ENCODE measurements at places on chromosomes 1 and 21.

DNA sequence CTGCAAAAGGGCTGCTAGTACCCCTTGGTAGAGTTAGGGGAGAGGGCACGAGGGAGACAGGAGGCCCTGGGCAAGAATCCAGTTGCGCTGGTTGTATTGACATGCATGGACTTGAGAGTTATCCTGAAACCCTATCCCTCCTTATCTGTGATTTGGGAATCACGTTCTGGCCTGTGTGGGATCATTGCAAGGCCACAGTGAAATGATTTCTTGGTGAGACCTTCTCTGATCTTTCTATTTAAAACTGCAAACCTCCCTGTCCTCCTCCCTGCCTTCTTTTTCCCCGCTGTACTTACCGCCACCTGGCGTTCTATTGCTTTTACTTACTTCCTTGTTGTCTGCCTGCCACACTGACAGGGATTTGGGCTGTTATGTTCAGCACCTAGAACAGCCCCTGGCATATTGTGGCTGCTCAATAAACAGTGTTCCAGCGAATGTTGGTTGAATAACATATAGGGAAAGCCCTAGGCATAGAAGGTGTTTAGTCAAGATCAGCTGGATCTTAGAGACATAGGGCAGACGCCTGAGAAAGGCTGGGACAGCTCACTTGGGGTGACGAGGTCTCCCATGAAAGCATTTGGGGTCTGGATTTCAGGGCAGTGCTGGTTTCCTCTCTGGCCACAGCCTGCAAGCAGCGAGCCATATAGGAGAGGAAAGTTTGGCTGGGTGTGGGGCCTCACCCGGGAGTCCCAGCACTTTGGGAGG lies 25.6 kb downstream of the ALPL start:
- DNase-seq, result peak; percentile 41

- DNase-seq, result no peak
Observed at GRCh38 chr1:44949286-44949685, 37.1 kb downstream of the EIF2B3 start.

GRCh38 chr1:182370532-182370931 lies 21.1 kb downstream of the GLUL start:
- DNase-seq, result no peak

GRCh38 chr1:111818081-111818480 lies 62.4 kb downstream of the DDX20 start:
- DNase-seq, result no peak

- DNase-seq, result no peak
Observed at GRCh38 chr1:199132006-199132405, 493.2 kb downstream of the PTPRC start.

DNA sequence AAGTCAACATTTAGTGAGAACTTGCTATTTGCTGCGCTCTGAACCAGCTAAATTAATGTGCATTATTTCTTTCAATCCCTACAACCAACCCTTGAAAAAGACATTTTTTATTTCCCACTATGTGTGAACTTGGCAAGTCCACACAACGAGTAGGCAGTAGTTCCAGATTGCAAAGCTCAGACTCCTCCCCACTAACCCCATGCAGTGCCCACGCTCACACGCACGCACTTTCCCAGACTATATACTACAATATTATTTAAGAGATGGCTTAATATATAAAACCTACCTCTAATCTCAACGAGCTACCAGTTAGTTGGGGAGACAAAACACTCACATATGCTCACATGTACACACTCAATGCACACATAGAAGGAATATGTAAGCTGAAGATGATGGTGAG lies 671.2 kb downstream of the LMO4 start:
- DNase-seq, result no peak

DNA sequence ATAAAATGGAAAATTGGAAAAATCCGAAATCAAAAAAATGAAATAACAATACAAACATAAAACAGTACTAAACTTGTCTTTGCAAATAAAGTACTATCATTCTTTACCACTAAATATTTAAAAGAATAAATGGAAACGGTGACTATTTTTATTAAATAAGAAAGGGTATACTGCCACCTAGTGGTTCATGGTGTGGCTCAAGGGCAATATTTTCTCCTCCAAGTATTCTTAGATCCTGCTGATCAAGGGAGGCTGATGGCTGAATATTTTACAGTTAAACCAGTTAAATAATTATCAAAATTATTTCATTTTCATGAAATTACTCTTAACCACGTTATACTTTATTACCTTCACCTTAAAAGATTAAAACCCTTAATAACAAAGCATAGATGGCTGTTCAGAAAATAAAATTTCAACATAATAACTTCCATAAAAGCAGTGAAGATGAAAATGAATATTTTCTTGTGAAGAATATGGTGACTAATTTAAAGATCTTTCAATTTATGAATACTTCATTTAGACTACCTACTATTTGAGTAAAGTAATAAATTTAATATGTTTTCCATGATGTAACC lies 1793.9 kb downstream of the NCAM2 start:
- peak; percentile 1 for DNase-seq

DNA sequence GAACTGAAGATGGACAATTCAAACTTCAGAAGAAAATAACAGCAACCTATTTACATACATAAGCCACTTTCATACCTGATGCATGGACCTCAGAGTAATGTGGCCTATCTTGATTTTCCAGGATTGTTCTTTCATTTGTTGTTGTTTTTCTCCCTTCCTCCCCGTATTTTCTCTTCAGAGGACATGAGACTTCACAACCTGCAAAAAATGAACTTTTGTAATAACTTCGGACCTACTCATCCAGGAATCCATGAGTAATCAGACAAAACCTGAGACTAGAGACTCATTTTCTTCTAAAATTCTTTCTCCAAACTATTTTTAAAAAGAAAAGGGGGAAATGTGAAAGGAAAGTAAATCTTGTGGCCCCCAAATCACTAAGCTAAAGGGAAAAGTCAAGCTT lies 17.6 kb upstream of the PLA2G5 start:
- no peak for DNase-seq

DNA sequence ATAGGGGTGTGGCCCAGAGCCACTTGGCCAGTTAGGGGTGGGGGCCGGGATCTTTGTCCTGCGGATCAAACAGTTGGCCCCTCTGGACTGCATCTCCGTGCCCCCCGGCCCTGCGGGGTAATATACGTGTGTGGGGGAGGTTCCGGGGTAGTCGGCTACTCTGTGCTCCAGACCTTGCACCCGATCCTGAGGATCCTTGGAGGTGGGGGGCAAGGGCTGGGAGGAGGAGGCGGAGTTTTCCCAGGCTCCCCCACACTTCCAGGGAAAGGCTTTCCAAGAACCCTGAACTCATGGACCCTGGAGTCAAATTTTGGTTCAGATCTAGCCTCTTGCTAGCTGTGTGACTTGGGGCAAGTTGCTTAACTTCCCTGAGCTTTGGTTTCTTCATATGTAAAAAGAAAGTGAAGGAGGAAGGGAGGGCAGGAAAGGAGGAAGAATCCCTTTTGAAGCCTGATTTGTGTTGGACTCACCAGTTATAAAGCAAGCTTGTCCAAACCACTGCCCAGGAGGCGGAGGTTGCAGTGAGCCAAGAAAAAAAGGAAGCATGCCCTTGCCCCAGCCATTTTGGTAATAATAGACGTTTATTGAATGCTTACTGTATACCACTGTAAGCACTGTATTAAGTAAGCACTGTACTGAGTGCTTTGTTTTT lies 686 bp downstream of the MIIP start:
- DNase-seq, result no peak

DNA sequence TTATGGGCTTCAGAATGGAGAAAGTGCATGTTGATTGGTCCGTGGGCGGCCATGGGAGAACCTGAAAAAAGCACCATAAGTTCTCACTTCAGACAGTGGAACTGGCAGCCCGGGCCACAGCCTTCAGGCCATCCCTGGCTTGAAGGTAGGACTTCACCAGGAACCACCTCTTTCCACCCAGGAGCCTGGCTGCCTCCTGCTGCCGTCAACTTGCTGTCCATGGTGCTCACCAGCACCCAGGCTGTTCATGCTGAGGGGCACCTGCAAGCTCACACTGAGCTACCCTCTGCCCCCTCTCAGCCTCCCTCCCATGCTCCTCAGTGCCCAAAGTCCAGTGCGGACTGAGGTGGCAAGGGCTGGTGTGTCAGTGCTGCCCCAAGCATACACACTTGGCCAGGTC lies 12.9 kb upstream of the FNBP1L start:
- DNase-seq, result no peak

DNA sequence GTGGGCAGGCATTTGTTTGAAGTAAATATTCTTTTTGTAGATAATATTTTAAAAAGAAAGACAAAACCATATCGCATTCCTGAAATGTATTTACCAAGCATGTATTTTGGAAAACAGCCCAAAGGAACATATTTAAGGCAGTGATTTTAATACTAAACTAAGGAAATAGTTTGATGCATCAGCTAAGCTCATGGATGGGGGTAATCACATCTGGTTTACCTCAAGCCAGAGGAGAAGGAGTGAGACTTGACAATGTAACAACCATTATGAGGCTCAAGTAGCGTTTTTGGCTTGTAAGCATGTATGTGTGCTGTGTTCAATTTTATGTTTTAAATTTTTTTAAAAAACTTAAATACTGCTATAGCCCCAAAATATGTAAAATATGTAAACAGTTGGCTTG lies 390.5 kb downstream of the DISC1 start:
- no peak for DNase-seq

DNA sequence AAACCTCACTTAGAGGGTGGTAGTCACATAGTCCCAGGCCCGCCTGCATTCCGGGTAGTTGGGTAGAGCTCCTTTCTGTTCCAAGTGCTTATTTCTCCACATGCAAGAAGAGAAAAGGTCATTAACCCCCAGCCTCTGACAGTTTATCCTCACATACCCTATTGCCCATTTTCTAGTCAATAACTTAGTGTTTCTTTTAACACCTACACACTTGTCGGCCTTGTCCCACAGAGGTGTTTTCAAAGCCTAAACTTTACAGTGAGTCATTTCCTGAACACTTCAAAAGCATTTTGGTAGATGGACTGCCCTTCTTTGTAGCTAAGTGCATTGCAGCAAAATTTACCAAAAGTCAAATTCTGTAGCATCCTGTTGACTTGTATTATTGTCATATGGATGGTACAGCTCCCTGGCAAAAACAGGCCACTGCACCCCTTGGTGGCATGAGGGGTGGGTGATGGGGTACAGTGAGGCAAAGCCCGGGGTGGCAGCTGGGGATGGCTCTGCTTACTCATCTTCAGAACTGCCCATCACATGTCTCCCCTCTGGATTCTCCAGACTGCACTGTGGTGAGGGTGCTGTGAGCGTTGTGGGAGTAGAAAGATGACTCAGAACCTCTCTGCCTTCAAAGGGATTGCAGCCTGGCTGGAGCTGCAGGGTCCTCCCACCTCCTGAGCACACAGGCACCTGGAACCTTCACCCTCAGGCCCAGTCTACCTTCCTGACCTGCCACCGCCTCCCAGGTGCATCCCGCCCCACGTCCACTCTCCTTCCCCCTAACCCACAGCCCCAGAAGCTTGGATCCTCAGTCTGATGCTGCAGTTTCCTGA lies 45.8 kb upstream of the DMRTB1 start:
- peak; percentile 93 for DNase-seq

DNA sequence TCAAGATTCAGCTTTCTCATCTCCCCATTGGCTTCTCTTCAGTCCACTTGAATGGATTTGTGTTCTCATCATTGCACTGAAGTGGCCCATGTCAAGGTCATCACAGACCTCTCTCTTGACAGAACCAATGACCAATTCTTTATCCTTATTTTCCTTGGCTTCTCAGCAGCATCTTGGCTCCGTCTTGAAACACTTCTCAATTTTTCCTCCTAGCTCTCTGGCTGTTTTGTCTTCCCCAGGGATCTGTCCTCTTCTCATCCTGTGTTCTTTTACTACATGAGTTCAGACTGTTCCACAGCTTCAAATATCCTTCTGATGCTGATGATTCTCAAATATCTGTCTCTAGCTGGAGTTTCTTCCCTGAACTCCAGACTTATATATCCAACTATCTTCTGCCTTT lies 78.6 kb downstream of the COLGALT2 start:
- no peak for DNase-seq

DNA sequence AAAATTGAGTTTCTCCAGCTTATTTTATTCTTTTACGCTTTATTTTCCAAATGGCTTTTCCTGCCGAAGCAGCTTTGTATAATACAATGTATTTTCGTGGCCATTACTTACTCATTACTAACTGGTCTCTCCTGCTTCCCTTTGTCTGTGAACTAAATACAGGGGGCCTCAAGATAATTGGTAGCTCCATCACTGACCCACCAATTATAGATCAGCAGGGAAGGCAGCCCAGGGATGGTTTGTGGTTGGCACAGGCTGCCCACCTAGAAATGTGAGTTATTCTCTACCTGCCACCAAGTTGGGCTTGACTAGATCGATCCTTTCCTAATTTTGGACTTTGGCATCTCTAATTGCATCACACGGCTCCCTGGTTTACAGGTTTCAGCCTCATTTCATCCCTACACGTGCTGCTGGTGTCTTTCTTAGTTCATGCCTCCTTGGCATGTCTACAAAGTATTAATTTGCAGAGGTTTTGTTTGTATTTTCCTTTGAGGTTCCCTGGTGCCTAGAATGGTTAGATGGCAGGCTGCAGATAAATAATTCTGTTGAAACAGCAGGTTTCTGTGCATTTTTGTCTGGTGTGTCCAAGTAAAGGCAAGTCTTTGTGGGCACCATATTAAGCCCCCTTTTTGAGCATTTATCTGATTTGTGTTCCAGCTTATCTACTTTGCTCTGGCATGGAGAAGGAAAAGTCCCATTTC lies 35.2 kb downstream of the PEX14 start:
- DNase-seq, result no peak

Measured in kidney epithelial cell (primary cell).